ENCODE measurements at places on chromosomes 16 and 17. TPM values are rescaled to one million over a fixed set of nuclear protein-coding genes. Genes with fewer than 3 reads are reported as not detected.

DNA sequence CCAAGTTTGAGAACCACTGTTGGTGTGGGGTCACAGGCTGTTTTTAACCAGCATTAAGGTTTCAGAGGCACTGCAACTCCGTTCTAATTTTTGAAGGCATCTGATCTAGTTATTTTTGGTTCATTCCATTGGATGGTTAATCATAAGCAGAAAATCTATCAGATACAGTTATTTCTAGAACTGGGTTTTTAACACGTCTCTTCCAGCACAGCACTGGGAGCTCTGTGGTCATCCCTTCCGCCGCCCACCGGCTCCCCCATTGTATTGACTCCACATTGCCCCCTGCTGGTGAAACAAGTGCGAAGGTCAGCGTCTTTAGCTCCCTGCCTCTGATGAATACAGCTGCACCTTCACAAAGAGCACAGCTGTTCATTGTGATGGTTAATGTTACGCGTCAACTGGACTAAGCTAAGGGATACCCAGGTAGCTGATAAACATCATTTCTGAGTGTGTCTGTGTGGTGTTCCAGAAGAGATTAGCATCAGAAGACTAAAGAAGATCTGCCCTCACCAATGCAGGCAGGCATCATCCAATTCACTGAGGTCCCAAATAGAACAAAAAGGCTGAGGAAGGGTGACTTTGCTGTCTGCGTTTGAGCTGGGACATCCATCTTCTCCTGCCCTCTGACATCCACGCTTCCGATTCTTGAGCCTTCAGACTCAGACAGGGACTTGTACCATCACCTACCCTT is 8.5 kb downstream of the CCL18 start:
- DNase-seq, result peak; percentile 10

DNA sequence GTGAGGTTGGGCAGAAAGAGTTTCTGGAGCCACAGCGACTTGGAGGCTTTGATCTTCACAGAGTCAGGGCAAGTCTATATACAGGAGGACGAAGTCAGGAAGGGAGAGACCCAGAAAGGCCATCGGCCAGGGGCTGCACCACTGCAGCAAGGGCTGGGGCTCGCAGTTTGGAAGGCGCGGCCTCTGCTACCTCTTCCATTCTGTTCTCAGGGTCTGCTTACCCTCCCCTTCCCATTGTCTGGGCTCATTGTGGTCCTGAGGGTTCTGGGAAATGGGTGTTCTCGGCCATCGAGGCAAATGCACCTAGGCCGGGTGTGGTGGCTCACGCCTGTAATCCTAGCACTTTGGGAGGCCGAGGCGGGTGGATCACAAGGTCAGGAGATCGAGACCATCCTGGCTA is 16.0 kb downstream of the ST6GALNAC1 start:
- no peak for DNase-seq

GRCh38 chr17:27644586-27644985 is 13.6 kb downstream of the LGALS9 start:
- DNase-seq, result no peak

GRCh38 chr16:88478889-88479792 is 26.1 kb downstream of the ZFPM1 start:
- no peak for DNase-seq

- no peak for DNase-seq
These were observed 10.2 kb downstream of the ATP2C2 start for GRCh38 chr16:84378567-84378966.

DNA sequence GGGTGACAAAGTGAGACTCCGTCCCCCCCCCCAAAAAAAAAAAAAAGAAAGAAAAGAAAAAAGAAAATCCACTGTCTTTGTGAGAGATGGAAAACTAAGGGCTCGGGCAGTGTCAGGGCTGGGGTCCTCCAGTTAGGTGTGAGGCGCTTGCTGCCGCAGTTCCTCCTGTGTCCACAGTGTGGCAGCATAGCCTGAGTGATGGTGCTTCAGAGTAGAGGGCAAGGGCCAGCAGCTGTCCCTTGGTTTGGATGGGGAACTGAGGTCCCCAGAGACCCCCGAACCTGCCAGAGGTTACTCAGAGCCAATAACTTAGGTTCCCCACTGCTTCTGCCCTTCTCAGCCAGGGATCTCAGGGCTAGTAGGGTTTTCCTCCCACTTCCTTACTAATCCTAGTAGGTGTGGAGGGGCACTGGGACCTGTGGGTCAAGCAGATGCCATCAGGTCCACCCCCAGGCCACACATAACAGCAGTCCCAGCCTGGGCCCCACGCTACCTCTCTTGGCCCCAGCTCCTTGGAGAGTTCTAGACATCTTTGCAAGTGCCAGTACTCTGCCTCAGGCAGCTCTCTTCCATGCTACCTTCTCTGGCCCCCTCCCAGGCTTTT is 7.9 kb upstream of the LLGL1 start:
- peak; percentile 45 for DNase-seq

DNA sequence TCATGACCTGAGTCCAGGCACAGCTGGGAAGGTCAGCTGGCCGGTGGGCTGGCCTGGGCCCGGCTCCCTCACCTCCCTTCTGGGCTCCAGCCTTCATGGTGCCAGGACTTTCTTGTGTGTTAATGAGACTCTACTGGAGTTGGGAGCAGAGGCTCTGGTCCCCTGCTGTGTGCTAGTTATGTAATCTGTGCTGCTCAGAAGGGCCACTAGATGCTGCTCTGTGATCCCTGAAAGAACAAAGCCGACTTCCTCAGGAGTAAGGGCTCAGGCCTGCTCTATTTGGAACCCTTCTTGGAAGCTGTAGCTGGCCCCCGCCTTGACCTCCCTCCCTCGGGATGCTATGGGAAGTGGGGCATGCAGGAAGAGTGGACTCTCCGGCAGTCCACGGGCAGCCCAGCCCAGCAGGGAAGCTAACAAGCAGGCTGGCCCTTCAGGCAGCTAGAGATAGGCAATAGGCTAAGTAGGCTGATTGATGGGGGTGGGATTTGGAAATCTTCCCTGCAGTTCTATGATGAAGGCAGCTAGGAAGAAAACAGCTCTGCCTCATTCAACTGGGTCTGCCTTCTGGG is 3.3 kb upstream of the CDK5R1 start:
- DNase-seq, result peak; percentile 61

DNA sequence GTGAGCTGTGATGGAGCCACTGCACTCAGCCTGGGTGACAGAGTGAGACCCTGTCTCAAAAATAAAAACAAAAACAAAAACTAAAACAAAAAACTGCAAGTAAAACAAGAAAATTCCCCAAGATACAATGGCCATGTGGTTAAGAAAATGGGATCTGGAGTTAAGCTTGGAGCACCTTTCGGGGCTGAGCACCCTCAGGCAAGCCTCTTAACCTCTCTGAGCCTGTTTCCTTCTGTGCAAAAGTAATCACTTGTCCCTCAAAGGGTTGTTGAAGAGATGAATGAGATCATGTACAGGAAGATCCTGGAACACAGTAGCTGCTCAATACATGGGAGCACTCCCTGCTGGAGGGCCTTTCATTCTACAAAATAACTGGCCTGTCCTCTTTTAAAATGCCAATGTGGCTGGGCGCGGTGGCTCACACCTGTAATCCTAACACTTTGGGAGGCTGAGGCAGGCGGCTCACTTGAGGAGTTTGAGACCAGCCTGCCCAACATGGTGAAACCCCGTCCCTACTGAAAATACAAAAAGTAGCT is 19.8 kb upstream of the KIFC3 start:
- no peak for DNase-seq

- DNase-seq, result no peak
These were observed 110.0 kb upstream of the CIBAR2 start for GRCh38 chr16:85222155-85222863.

- no peak for DNase-seq
These were observed 4.0 kb downstream of the NDEL1 start for GRCh38 chr17:8439681-8440080.

DNA sequence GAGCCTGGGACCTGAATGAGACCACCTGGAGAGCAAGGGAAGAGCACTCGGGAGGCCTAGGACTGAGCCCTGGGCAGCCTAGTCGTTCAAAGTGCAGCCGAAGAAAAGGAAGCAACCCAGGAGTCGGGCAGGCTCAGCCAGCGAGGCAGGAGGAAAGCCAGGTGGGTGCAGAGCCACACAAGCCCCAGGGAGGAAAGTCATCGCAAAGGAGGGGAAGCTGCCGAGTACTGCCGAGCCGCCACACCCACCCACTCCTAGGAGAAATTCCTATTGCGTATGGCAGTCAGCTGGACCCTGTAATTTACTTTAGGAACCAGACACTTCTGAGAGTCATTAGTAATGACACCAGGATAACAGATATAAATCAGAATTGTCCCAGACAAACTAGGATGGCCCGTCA is 187.6 kb downstream of the KATNIP start:
- DNase-seq, result no peak

DNA sequence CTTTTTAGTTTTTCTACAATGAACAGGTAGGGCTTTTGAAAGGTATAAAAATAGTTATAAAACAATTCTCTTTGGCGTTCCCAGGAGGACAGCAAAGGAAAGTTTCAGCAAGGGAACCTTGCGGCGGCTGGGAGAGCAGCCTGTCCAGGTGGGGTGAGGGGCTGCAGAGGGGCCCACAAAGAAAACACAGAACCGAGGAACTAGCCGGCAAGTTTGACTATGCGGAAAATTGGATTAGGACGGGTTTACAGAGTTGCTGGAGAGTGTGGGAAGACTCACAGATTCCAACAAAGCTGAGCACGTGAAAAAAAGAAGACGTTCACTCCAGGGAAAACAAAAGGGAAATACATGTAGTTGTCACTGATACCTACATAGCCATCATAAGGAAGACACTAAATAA is 40.2 kb upstream of the METTL16 start:
- no peak for DNase-seq

- no peak for DNase-seq
These were observed 65.3 kb downstream of the RAB11FIP4 start for GRCh38 chr17:31456814-31457213.

GRCh38 chr16:48276102-48276501 is 28.8 kb upstream of the ABCC11 start:
- DNase-seq, result peak; percentile 69

DNA sequence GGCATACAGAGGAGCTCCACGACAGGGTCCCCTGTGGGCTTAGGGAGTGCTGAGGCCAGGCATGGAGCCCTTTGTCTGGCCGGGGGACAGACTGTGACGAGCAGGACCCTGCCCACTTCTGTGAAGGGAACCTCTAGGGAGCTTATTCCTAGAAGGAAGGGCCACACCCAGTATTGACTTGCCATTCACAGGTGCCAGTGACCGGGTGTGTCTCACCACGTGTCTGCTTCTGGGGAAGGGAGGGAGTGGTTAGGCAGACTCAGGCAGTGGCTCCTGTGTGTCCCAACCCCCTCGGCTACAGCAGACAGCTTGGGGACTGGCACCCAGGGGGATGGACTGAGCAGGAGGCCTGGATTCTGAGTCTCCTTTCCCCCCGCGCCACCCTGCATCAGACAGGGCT is 57.2 kb downstream of the SOCS1 start:
- no peak for DNase-seq

- DNase-seq, result no peak
These were observed 1.2 kb upstream of the COX6A2 start for GRCh38 chr16:31429314-31429713.

DNA sequence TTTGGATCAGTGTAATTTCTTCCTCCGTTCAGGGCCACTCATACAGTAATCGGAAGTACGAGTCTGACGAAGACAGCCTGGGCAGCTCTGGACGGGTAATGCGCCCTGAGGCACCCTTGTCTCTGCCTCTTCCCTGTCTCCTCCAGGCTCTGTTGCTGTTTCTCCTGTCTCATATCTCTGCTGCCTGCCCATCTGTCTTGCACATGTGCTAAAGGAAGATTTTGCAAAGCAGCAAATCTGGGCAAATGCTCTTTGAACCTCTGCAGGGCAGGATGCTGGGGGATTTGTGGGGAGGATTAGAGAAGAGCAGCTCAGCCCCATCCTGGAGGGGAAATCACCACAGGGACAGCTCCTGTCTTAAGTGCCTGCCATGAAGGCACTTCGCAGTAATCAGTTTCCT is 32.4 kb upstream of the POLR3E start:
- no peak for DNase-seq

DNA sequence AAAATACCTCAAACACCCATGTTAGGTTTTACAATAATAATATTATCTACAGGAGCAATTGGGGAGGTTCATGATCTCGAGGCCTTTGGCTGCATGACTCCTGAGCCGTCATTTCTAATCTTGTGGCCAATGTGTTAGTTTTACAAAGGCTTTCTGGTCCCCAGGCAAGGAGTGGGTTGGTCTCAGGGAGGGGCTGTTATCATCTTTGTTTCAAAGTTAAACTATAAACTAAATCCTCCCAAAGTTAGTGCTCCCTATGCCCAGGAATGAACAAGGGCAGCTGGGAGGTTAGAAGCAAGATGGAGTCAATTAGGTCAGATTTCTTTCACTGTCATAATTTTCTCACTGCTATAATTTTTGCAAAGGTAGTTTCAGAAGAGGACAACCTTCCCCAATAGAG is 9.1 kb upstream of the CCL5 start:
- no peak for DNase-seq

DNA sequence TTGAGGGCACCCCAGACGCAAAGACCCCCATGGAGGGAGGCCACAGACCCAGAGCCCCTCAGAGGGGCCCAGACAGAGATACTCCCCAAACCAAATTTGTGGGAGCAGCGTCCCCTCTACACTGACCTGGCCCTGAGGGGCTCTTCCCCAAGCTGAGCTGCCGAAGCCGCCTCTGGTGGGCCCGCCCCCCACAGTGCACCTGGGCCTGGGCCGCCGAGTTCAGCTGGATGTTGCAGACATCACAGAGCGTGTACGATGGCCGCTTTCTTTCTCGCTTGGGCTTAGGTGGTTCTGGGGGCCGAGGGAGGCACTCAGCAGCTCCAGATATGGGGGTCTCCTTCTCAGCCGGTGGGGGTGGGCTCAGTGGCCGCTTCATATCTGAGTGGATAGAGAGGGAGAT is 12.3 kb upstream of the C17orf113 start:
- no peak for DNase-seq

DNA sequence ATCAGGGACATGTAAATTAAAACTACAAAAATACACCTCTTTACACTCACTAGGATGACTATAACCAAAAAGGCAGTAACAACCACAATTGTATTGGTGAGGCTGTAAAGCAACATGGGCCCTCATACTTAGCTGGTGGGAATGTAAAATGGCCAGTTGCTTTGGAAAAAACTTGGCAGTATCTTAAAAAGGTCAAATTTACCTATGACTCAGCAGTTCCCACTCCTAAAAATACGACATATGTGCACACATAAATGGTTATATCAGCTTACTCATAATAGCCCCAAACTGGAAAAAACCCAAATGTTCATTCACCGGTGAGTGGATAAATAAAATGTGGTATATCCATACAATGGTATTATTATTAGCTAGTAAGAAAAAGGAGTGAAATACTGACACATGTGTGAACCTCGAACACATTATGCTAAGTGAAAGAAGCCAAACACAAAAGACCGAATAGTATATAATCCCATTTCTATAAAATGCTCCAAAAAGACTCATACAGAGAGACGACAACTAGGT is 391.4 kb downstream of the NPIPA8 start:
- DNase-seq, result no peak

Gene MATCAP1
- 7.5 TPM for total RNA-seq

Gene LGALS9B
- not detected for total RNA-seq

Gene QPRT
- total RNA-seq, result 3.6 TPM

Gene MYOCD
- 20.1 TPM for total RNA-seq

Gene PRDM7
- total RNA-seq, result not detected

Gene TNFRSF13B
- not detected for total RNA-seq

Gene CPNE2
- total RNA-seq, result 15.4 TPM

Gene C17orf107
- total RNA-seq, result 0.56 TPM

Gene SLC47A2
- not detected for total RNA-seq

Gene MMP2
- total RNA-seq, result 164 TPM

Gene RAB26
- total RNA-seq, result 1.1 TPM

Gene FGF11
- 0.18 TPM for total RNA-seq
